ENCODE measurements at places on chromosomes 4 and X.

DNA sequence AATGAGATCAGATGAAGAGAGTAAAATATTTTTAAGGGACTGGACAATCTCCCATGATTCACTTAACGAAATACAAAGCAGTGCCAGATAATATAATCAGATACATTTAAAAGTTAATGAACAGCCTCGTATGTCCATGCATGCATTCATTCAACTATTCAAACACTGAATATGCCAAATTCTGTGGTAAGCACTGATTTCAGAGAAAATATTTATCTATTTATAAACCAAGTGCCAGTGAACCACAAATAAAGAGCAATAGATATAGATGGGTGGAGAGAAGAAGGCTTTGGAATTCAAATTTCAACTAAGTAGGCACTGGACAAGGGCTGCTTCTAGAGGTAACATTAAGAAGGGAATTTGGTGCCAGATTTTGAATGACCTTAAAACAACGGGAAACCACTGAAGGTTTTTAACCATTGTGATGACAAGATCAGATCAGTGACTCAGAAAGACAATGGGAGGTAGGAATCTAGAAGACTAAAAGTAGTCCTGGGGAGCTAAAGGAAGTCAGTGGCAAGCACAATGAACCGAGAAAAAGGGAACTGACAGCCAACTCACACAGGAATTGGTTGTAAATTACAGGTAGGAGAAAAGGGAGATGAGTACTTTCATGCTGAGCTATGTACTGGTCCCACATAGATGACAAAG is 14.2 kb downstream of the ELOVL6 start:
- DNase-seq = no peak

- DNase-seq = no peak
These were observed 16.1 kb upstream of the SAT1 start for GRCh38 chrX:23766650-23767551.

- DNase-seq = no peak
These were observed 73.3 kb downstream of the CRLF2 start for GRCh38 chrX:1139185-1139500.

DNA sequence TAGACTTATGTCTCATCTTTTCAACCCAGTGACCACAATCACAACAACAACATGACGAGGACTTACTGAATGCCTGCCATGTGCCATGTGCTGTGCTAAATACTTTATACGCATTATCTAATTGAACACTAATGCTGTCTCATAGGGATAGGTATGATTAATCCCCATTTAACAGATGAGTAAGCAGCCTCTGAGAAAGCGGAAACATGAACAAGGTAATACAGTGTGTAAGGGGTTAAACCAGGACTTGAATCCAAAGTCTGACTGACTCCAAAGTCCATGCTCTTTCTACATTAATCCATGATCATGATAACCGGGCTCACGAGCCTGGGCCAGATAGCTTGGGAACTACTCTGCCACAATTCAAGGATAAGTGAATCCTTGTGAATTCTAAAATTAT is 105.3 kb upstream of the MBNL3 start:
- no peak for DNase-seq

DNA sequence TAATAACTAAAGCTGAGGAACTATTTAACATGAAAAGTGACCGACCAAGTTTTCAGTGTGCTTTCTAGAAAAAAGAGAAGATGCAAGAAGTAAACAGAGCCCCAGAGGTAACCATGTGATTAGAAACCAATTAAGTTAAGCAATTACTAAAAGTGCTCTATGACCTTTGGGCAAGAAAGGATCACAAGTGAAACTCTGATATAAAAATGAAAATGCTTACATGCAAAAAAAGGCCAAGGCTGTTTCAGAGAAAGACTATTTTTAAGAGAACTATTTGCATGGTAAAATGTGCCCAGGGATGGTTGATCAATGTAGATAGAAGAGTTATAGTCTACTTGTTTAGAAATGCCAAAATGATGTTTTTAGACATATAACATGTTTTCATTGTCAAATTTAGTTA is 22.0 kb downstream of the KLHL15 start:
- no peak for DNase-seq

DNA sequence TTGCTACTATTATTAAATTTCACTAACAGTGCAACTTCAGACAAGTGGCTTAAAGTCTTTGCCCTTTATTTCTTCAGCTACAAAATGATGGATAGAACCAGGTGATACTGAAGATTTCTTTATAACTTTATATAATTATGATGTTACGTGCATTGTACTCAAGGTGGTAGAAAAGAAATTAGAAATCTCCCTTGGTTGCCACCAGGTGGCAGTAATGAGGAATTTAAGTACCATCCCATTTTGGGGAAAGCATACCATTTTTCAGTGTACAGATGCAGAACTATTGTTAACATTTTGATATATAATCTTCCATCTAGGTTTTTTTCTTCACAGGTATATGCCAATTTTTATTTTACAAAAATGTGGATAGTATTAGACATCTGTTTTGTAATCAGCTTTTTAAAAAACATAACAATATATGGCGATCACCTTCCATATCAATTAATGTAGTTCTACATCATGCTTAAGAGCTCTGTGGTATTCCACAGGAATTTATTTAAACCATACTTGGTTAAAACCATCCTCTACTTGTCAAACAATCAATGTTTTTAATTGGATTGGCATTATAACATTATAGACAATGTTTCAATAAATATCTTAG is 37.7 kb upstream of the RAB33B start:
- no peak for DNase-seq

DNA sequence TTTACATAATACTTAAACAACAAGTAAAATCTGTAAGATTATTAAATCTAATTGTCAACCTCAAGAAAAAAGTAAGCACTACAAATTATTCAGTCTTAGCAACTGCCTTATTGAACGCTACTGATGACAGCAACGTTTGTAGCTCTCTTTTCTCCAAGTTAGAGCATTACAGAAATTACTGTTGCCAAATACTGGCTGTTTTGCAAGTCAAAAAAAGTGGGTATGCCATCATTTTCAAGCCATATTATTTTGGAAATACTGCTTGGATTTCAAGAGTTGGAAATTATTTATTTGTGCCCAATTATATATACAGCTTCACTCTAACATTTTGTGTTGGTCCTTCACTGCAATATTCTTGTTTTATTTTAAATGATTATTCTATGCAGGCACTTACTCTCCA is 221.7 kb downstream of the CXXC4 start:
- DNase-seq = no peak

GRCh38 chr4:44447563-44448504 is 775 bp downstream of the KCTD8 start:
- no peak for DNase-seq

DNA sequence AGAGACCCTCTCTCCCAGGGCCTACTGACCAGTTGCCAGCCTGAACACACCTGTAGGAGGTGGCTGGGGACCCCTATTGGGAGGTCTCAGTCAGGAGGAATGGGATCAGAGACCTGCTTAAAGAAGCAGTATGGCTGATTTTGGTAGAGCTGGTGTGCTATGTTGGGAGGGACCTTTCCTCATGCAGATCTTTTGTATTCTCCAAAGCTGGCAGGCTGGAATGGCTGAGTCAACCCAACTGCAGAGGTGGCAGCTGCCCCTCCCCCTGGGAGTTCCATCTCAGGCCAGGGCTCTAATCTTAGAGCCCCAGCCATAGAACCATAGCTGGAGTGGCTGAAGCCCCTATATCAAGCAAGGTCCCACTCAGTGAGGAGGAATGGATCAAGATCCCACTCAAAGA is 279.3 kb upstream of the BMP3 start:
- no peak for DNase-seq

DNA sequence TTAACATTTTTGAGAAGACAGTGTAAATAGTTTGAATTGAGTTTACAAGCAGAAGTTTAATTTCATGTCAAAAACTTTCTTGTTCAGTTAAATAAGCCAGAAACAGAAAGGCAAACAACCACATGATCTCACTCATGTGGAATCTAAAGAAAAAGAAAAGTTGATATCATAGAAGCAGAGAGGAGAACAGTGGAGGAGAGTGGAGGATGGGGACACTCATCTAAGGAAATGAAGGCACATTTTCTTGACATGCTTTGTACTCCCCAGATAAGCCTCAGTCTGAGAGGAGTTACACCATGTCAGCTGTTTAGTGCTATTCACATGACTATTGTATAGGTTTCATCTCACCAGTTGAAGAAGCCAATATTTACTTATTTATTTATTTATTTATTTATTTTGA is 13.5 kb downstream of the SNCA start:
- DNase-seq = no peak

DNA sequence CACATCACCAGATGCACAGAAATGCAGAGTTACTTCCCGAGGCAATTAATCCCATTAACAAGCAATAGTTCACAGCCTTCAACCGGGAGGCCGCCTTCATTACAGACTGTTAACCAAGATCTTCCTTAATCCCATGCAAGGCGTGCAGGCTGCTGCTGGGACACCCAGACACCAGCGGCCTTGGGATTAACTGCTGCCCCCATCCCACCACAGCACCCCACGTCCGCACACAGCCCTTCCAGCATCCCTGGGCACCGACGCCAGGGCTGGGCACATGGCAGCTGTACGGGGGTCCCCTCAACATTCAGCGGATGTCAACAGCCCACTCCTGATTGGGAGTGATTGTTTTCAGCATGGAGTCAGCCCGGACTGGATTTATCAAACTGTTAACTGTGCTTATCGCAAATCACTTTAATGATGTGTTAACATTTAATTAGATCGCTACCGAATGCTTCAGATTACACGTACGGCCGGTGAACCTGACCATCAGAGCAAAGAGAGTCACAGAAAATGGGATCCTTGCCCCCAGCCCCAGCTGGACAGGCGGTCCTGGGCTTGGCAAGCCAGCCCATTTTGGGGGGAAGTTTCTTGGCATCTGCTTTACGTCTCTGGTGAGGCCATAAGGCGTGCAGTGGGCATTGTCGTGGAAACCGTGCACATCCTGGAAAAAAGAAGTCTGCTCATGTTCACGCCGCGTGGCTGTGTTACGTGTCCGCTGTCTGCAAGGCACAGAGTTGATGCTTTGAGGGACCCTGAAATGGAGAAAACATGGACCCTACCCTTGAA is 126.4 kb downstream of the HMX1 start:
- no peak for DNase-seq
